Hindlimb muscle (tissue), 1 donor: ENCODE measurements at places on chromosomes 1 and 21.

DNA sequence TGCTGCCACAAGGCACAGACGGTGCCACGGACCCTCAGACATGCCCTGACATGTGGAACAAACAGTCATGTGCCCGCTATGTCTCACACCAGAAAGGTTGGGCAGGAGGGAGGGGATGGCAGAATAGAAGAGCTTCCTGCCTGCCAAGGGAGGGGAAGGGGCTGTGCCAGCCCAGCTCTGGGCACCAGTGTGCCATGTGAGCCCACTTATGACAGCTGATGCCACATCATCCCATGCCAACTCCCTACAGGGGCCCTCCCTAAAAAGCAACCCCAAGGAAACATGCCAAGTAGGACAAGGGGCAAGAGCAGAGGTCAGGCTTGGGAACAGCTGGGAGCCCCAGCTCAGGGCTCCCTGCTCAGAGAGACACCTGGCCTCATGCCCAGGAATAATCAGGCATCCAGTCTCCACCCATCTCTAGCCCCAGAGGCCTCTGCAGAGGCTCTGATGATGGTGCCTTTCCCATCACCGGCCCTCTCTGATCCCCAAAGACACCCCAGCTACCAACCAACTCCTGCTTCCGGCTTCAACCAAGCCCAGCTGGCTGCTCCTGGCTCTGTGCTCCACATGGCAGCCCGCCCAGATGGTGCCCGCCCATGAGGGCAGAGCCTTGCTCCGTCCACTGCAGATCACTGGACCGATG, 10.3 kb downstream of the ADGRB2 start:
- peak; percentile 69 for DNase-seq

DNA sequence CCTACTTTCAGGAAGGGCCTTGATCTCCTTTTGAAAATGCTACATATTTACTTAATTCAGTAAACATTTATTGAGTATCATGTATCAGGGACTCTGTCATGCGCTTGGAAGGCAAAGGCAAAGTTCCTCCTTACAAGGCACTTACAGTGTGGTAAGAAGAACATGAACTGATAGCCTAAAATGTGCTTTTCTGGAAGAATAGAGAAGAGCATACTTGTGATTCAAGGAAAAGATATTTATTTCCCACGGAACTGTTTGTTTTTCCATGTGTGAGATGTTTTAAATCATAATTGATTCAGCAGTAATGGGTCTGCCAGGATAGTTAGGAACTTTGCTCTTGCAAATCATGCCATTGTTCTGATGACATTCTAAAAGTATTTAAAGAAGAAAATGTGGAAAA, 110.1 kb upstream of the ZNHIT6 start:
- no peak for DNase-seq

- no peak for DNase-seq
Observed at GRCh38 chr1:197973206-197973605, 56.0 kb downstream of the LHX9 start.

DNA sequence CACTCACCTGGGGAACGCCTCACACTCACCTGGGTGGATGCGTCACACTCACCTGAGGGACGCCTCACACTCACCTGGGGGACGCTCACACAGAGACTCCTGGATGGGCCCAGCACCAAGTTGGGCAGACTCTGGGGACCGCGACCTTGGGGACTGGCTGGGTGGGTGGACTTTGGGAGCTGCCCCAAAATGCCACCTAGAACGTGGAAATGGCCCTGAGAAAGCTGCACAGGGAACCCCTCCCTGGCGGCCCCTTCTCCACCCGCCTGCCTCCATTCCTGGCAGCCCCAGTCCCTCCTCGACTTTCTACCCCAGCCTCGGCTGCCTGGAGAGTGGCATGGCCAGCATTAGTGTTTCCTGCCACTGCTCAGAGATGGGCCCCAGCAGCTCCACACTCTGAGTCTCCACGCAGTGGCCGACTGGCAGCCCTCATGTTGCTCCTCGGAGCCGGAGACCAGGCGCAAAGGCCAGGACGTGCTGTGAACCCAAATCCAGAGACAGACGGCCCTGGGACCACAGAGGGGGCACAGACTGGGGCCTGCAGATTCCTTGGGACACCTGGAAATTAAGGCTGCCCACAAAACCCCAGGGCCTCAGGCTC, 46.5 kb upstream of the ACTRT2 start:
- no peak for DNase-seq

DNA sequence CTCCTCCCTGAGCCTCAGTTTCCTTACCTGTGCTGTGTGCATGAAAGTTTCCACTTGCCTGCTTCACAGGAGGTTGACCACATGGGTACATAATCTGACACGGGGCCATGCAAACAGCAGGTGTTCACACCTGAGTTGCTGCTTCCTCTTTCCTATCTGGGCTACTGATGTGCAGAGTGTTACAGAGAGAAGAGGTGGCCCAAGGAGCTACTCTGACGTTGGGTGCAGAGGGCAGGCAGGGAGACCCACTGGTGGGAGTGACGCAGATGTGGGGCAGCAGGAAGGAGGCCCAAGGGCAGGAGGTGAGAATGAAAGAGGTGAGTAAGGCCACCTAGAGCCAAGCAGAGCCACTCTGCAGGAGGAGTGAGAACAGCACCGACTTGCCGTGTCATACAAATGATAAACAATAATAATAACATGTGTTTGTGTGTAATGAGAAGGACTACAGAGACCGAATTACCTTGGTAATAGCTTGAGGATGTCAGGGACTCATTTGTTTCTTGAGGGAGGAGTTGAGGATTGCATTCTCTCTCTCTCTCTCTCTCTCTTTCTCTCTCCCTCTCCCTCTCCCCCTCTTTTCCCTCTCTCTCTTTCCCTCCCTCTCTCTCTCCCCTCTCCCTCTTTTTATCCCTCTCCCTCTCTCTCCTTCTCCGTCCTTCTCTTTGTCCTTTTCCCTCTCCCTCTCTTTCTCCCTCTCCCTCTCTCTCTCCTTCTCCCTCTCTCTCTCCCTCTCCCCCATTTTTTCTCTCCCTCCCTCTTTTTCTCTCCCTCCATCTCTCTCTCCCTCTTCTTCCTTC, 87.4 kb upstream of the IGSF21 start:
- DNase-seq, result no peak

- no peak for DNase-seq
Observed at GRCh38 chr1:12692967-12693782, 22.7 kb upstream of the AADACL3 start.

- DNase-seq, result no peak
Observed at GRCh38 chr1:203101813-203102634, 16.2 kb upstream of the MYOG start.

- DNase-seq, result no peak
Observed at GRCh38 chr1:157992833-157993146, 655 bp upstream of the KIRREL1 start.

DNA sequence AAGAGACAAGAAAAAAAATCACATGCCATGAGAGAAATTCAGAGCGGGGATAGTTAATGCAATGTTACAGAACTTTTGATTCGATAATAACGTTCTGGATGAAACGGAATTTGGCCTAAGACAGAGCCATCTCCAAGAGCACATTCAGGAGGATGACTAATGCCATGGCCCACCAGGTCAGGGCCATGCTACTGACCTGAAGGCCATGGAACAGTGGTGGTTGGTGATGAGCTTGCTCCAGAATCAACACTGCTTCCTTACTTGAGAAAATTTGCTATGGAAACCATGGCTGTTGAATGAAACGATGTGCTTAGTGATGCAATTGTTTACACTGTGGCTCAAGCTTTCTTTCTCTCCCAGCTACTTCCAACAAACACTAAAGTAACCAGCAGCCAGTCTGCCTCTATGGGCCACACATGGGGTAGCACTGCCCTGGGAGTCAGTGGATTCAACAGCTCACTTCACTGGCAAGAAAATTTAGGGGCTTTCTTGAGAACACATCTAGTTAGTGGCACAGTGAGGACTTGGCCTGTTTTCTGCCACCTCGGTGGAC, 299.1 kb downstream of the PCP4 start:
- DNase-seq, result no peak

DNA sequence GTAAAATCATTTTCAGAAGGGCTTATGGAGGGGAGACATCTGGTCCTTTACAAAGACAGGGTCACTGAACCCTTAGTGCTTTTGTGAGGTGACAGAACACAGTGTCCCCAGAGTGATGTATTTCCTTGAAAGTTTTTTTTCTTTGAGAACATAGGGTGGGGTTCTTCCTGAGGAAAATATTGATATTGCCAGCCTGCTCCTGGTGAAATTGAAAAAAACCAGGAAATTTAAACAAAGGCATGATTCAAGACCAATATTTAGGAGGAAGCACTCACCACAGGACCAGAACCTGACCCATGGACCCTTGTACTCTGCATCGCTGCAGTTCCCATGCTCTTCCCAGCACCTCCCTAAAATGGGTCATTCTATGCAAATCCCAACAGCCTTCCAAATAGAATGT, 63.7 kb downstream of the ST6GALNAC3 start:
- DNase-seq, result no peak

DNA sequence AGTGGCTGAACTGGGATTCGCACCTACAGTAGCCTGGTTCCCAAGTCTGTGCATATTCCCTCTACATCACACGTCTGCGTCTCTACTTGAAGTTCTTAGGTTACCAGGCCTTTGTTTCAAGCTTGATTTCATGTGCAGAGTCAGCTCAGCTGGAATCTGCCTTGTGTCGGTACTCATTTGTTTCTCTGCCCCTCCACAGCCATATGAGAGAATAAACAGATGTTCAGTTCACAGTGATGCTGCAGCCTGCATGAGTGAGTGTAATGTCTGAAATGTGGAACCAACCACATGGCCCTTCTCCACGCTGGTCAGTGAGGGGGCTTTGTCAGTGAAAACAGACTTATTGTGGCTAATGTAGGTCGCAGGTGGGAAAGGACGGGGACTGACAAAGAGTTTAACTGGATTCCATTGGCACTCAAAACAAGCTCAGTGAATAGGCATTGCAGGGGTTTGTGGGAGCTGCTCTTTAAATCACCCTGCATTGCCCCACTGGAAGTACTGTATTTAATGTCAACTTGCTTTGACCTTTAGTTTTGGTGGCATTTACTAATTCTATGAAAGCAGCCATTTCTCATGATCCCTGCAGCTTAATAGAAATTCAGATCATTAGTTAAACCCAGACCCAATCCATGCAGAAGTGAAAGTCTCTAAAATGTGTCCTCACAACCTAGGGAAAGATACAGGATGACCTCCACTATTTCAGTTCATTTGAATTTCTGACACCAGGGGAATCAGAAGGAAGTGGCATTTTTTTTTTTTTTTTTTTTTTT, 136.4 kb upstream of the FAM78B start:
- peak; percentile 19 for DNase-seq

GRCh38 chr1:201307231-201307630, 23.9 kb downstream of the PKP1 start:
- no peak for DNase-seq

- no peak for DNase-seq
Observed at GRCh38 chr1:228152918-228153258, 3.2 kb downstream of the GJC2 start.

DNA sequence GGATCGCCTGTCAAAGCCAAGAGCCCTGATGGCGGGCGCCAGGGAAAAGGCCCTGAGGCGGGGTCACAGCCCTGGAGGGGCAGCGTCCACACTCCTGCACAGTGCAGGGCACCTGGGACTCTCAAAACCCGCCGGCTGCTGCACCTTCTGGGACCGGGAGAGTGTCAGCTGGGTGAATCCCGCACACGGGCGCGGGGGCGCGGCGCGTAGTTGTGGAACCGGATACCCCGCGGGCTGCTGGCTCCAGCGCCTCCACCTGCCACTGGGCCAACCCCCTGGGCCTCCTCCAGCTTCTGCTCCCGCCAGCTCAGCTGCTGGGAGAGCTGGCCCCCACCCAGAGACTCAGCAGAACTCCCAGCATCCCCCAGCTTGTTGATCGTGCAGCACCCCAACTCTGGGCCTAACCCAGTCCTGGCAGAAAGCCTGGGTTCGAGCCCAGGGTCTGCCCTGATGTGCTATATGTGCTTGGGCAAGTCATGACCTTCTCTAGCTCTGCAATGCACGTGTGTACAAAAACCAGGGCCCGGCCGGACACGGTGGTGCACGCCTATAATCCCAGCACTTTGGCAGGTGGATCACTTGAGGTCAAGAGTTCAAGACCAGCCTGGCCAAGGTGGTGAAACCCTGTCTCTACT, 33.8 kb downstream of the NECAP2 start:
- DNase-seq, result no peak

- no peak for DNase-seq
Observed at GRCh38 chr1:94022471-94023189, 98.3 kb downstream of the ABCA4 start.

DNA sequence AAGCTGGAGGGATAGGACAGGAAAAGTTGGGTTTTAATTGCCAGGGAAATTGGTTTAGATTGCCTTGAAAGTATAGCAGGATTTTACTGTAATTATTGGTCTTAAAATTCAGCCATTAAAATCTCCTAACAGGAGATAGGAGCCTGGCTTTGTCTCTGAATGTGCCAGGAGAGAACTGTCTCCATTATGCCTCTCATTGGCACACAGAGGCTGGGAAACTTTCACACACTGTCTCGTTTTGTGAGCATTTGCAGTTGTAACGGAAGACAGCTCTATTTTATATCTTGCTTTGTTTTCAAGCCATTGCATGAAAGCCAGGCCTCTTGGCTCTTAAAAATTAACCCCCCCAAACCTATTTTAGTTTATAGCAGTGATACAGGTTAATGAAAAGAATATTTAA, 12.5 kb downstream of the DNAJC6 start:
- no peak for DNase-seq

DNA sequence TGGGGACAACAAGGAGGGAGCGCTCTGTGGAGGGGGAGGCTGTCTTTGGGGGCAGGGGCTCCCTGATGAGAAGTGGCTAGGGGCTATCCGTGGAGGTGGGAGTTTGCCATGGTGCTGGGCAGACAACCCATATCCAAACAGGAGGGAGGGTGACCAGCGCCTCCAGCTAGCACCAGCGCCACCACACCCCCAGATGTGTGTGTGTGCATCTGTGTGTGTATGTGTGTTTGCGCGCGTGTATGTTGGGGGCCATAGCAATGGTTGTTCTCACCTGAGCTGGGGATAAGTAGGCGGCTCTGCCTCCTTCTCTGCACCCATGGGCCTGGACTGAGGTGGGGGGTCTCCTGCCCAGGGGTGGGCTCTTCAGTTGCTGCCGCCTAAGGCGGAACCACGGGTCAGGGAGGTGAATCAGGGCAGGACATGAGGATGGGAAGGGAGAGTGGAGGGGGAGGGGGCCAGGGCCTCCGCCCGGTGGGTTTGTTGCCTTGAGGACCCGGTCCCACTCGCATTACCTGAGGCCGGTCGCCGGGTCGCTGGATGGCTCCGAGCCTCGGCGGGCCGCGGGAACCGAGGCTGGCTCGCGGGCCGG, 345 bp downstream of the HPCAL4 start:
- no peak for DNase-seq

DNA sequence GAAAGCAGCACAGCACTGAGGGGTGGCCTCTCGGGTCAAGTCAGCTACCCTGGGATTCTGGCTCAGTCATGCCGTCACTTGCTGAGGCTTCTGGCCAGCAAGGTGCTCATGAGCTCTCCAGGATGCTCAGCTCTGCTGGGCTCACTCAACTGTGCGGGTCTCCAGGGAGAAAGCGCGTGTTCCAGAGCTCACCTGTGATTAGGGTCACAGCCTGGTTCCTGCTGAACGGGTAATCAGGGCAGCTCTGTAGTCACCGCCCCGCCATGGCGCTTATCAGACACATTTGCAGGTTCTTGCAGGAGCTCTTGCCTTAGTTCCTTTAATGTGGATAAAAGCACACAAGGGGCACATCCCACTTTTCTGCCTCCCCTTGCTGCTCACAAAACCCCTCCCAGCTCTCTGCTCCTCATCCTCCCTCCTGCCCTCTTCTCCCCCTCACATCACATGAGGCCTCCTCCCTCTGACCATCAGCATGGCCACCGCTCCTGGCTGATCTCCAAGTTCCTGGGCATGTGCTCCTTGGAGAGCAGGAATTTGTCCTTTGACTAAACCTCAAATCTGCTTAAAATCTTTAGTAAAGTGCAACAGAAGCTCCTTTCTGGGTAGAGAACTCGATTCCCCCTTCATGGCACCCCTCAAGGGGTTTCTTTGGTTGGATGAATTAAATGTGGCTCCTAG, 2.0 kb downstream of the PCP4 start:
- DNase-seq, result no peak

GRCh38 chr1:150332651-150333290, 11.4 kb downstream of the PRPF3 start:
- no peak for DNase-seq
